ENCODE measurements at places on chromosomes 2 and 18.
A peak's percentile ranks its signal among the peaks of the same experiment; 100 is the strongest.

DNA sequence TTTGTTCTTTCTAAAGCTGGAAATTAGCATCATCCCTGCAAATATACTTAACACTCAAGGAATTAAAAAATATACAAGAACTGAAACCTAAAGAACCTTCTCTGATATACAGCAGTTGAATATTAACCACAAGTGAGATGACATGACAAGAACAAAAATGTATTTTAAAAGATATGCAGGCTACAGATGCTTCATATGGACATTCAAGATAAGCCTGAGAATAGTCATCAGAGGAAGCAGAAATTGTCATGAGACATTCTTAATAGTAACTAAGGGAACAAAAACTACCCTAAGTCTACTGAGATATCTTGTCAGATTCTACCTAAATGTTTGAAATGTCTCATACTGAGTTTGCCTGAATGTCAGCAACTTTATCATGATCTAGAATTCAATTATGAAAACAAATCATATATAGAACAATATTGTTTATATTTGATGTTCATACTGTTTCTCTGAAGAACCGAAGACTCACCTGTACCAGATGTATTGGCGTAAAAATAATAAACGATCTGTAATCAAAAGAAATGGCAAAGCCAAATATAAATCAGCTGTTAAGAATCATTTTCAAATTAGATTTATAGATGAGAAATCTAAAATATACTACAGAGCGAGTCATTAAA, 4.7 kb downstream of the NBAS start:
- no peak for DNase-seq

GRCh38 chr2:54541995-54542394, 85.9 kb downstream of the SPTBN1 start:
- no peak for DNase-seq

DNA sequence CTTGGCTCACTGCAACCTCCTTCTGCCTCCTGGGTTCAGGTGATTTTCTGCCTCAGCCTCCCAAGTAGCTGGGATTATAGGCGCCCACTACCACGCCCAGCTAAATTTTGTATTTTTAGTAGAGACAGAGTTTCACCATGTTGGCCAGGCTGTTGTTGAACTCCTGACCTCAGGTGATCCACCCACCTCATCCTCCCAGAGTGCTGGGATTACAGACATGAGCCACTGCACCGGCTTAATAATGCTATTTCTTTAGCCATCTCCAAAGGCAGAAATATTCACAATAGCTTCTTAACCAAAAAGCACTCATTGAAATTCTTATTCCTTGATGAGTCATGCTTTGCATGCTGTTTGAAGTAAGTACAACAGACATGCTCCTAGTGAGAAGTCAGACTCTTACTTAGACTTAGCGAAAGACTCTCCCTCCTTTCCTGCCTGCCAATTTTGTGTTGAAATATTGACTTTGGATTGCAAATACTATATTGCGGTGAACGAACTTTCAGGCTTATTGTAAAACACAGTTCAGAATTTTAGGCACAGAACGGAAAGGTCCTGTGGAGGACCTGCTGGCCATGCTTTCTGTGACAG, 4.4 kb downstream of the ACTR3 start:
- DNase-seq: peak; percentile 79

- DNase-seq: no peak
Observed at GRCh38 chr18:49400398-49401072, 59.9 kb downstream of the DYM start.

GRCh38 chr2:239399433-239399920, 1.3 kb downstream of the HDAC4 start:
- peak; percentile 46 for DNase-seq

DNA sequence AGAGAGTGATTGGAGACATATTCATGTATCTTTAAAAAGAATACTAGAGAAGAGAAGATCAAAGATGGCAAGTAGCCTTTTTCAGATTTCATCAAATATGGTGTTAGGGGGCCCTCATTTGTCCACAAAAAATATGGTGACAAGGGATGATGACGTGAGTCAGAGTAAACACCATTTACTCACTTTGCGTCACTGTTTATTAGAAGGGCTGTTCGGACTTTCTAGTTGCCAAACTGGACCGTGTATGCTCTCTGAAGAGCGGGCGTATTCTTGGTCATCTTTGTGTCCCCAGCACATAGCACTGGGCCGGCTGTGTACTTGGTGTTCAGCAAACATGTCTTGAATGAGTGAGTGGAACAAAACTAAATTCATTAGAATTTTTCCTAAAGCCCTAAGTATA, 37.5 kb downstream of the TTC39C start:
- no peak for DNase-seq

DNA sequence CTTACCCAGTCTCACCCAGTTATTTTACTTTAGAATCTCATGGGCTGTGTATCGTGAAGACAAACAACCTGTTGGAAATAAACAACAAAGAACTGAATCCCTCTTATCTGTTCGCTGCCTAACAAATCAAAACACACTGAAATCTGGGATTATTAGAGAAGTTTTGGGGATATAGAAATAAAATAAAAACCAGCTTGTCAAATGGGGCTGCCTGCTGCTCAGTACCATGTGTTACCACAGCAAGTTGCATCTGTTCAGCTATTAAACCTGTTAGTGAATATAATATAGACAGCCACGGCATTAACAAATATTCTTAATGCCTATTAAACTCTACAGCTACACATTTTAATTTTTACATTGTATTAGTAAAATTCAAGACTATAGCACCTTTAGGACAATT, 810.8 kb downstream of the NRXN1 start:
- no peak for DNase-seq

GRCh38 chr2:241339839-241340630, 16.1 kb upstream of the FARP2 start:
- no peak for DNase-seq

DNA sequence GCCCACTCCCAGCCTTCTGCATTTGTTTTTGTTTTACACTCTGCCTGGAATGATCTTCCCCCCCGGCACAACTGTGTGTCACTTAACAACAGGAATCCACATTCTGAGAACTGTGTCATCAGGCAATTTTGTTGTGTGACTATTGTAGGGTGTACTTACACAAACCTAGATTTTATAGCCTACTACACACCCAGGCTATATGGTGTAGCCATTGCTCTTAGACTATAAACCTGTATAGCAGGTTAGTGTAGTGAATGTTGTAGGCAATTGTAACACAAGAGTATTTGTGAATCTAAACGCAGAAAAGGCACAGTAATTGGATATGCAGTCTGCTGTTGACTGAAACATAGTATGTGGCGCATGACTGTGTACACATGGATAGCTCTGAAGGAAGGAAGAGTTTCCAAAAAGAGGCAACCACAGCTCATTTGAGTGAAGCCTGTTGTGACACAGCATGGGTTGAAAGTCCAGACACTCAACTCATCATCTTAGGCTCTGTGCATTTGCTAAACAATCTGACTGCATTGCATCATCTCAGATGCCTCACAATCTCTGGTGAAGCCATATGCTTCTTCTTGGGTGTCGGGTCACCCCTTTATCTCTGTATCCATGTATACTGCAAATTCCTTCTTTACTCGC, 506.6 kb upstream of the SPHKAP start:
- no peak for DNase-seq

DNA sequence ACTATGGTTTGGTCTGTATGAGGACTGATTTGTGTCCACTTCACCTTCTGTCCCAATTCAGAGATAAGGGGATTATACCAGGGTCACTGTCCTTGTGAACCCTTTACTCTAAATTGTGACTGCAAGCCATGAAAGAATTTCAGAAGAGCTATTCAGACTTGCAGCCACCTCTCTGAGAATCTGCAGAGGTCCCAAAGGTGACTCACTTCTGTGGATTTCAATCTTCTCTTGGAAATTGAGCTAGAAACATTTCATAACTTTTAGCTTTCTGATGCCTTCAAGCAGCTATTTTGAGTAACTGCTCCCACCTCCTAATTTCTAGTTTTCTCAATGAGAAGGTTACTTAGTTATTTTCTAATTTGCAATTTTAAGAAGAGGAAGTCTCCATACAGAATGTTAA, 1242.4 kb upstream of the ACVR2A start:
- no peak for DNase-seq

- DNase-seq: no peak
Observed at GRCh38 chr2:91748902-91749301, 3057.4 kb downstream of the RPIA start.

- no peak for DNase-seq
Observed at GRCh38 chr2:168624028-168624427, 168.0 kb downstream of the CERS6 start.

- DNase-seq: no peak
Observed at GRCh38 chr2:196590286-196590685, 49.2 kb upstream of the CCDC150 start.

DNA sequence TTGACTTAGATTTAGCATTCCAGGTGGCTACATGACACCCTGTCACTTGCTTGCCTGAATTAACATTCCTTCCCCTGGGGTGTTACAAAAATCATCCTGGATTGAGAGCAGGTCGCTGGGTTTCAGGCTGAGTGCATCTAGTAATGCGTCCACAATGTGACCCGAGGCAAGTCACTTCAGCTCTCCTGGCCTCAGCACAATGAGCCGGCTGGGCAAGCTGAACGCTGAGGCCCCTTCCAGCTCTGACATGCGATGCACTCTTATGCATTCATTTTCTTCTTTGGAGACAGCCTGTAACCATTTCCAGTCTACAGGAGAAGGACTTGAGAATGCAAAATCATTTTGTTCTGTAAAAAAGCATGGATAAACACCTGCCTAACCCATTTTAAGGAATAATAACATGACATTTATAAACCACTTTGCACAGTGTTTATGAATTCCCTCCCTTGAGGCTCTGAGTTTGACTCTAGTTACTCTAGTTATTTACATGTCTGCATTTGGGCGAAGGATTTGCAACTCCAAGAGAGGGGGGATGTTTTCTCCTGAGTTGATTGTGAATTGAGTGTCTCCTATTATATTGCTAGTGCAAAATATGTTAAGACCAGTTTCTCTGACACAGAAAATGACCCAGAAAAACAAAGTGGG, 63.0 kb upstream of the CPO start:
- DNase-seq: no peak

GRCh38 chr18:48441405-48441881, 32.3 kb upstream of the ZBTB7C start:
- DNase-seq: no peak

GRCh38 chr2:238585836-238586821, 159.4 kb downstream of the ASB1 start:
- no peak for DNase-seq

DNA sequence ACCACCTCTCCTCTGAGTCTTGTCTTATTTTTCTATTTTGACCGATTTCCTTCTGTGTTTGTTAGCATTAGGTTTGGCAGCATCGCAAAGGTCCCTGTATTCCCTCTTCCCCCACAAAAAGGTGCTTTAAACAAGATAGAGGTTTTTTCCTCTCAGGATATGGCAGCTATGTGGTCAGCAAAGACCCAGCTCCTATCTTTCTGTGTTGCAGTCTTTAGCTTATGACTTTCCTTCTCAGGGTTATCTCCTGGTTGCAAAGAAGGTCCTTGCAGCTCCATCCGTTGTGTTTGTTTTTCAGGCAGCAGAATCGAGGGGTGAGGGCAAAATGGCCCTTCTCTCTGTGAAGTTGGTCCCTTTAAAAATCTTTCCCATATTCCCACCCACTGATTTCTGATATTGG, 38.4 kb downstream of the GALNT1 start:
- DNase-seq: no peak

DNA sequence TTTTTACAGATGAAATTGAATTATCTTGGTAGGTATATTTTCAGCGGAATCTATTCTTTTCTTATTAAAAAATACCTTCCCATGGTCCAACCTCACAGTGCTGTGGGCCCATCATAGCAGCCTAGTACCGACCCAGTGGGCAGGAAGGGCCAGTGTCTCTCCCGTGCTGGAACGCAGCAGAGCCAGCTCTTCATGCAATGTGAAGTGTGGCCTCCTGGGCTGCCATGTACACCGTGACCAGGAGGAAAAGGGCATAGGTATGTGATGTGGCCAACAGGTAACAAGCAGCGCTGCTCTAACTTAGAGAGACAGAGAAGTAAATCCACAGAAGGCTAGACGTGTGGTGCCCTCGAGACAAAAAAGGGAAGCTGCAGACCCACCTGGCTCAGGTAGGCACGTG, 221.1 kb upstream of the SALL3 start:
- no peak for DNase-seq

DNA sequence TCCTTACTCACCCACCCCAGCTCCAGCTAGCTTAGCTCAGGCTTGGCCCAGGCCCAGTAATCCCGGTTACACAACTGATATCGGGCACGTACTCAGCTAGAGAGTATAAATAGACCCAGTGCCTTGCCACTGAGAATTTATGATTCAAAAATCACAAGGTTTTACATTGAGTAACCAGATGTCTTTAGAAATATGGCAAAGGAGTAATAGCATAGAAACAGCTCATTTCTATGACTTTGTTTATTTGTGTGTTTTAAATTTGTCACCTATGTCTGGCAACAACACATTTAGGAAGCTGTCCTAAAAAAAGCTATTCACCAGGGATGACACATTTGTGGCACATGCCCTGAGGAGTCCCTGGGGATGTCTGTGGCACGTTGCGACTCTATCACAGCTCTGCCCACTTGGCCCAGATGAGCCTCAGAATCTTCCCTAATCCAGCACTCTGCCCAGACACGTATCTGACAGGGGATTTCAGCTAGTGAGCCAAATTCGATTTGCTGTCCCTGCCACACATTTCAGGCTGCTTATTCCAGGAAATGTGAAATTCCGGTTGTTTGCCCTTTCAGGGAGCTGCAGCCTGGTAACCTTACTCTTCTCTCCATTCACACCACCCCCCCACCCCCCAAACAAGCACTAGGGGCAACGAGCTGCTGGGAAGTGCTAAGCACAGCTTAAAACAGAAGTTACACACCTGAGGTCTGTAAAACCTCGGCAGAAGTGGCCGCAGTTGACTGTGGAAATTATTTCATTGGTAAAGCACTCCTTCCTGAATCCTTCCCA, 85.4 kb upstream of the ZCCHC2 start:
- peak; percentile 96 for DNase-seq

GRCh38 chr2:219916281-219916680, 288.9 kb downstream of the SLC4A3 start:
- DNase-seq: no peak

- no peak for DNase-seq
Observed at GRCh38 chr18:63097178-63097577, 222.4 kb downstream of the BCL2 start.

DNA sequence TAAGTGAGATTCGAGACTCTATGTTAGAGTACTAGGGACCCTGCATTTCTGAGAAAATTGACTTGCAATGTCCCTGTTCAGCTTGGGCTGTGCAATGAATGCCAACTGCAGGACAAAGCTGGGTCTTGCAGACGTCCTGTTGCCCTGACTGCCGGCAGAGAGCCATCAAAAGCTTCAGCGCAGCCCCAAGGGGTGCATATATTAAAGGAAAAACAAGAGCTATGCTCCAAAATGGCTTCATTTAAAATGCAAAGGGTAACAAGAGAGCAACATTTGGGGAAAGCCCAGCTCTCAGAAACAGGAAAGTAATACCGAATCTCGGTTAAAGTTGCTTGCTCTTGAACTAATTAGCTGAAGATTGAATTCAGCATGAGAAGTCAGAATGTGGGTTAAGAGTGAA, 110.9 kb upstream of the PNPT1 start:
- no peak for DNase-seq

GRCh38 chr18:677145-677544, 19.7 kb downstream of the TYMS start:
- no peak for DNase-seq

GRCh38 chr2:68403199-68403644, 38.1 kb downstream of the PLEK start:
- DNase-seq: peak; percentile 31
